ENCODE measurements at places on chromosomes 7 and 10.

- DNase-seq = no peak
Observed at GRCh38 chr7:90777465-90777864, 181.3 kb downstream of the CDK14 start.

DNA sequence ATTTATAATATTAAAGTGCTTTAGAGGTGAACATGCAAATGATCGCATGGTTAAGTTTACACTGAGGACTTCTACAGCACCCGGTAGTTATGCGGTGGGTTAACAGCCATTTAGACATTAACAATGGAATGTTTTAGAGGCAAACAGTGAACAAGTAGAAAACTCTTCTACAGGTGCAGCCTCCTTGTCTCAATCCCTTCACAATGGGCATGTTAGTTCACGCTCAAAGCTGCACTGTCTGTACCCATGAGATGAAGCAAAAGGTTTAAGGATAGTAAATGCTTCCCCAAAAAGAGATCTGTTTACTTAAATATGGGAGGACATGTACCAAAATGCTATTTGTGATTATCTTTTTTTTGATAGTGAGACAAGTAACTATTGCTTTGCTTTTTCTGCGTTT lies 25.1 kb downstream of the PUS7 start:
- DNase-seq = no peak

DNA sequence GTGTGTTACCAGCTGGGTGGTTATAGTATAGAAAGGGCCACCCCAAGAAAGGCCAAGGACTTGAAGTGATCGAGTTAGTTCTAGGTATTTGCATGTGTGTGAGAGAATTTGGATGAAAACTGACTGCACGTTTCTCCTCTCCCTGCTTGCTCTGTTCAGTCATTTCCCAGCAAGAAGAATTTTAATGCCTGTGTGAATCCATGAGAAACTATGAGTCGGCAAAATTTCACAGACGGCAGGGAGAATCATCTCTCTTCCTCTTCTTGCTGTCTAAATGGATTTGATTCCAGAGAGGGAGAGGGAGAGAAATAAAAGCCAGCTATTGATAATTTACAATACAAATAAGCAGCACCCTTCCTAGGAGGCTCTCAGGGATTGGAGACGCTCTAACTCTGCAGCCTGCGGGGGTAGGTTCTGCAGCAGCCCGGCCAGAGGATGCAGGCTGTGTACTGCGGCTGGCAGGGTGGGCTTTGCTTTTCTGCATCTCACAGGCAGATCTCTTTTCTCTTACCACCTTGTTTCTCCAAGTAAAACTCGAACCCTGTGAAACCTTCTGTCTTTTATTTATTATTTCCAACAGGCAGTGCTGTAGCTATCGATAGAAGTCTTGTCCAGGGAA lies 183.6 kb downstream of the TCF7L2 start:
- DNase-seq = no peak

DNA sequence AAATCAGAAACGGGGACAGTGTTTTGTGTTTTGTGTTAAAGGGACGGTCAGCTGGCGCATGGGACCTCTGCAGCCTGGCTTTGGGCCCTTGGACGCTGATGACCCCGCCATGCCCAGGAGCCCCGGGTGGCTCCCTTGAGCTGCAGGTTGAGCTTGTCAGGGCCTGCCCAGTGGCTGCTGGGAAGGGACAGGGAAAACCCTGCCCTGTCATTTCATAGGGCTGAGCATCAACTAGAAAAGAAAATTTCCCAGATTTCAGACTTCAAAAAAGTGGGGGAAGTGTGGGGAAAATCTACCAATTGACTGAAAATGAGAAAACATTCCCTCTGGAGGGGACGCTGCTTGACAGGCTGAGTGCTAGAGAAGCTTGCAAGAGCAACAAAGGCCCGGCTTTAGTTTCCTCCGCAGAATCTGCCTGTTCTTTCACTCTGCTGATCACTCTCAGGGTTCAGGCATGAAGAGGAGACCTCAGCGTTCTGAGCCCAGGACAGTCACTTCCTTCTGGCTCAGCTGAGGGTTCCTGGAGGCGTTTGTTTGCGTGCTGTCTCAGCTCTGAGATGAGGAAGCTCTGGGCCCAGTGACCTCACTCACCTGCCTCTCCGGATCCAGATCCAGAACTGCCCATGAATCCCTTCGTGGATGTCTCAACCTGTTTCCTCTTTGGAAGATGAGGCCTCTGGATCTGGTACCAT lies 18.6 kb upstream of the DNAJB6 start:
- no peak for DNase-seq

- no peak for DNase-seq
Observed at GRCh38 chr7:108149908-108150307, 19.7 kb upstream of the LAMB4 start.

GRCh38 chr10:46520381-46520780 lies 36.1 kb downstream of the GPRIN2 start:
- DNase-seq = no peak

- no peak for DNase-seq
Observed at GRCh38 chr7:48041653-48041970, 6.3 kb downstream of the C7orf57 start.

DNA sequence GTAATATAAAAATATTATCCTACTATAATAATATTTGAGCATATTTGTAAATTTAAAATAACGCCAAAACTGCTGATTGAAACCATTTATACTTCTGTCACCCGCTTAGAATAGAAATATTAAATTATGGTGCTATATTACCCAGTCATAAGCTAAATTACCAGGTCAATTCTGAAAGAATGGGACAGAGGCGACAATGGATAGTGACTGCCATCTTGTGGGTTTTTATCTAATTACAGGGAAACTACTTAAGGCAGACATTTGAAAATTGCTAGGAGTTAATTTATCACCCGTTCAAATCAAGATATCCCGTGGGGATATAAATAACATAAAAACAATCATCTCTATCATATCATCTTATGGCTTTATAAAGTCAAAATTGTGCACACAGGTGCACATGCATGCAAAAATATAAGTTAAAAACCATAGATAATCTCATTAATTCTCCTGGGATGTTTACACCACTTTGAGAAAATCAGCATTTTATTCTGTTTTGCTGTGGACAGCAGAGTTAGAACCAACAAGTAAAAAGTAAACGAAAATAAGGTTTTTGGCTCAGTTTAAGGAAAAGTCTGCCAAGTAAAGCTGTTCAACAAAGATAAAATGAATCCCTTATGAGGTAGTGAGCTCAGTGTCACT lies 41.3 kb upstream of the HPSE2 start:
- no peak for DNase-seq

DNA sequence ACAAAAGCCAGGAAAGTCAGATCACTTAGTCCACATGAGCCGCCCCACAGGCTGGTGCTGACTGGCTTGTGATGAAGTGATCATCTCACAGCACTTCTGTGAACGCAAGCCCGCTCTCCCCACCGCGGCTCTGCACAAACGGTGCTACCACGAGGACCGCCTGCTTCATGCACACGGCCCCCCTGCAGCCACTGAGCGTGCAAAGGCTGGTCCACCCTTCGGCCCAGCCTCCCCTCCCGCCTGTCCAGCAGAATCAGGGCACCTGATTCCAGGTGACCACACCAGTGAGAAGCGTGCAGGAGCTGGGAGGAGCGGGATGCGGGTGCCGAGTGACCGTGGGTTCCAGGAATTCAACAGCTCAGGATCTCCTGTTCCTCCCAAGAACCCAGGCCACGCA lies 32.2 kb downstream of the MAD1L1 start:
- DNase-seq = no peak

GRCh38 chr10:67936416-67936815 lies 52.0 kb downstream of the SIRT1 start:
- DNase-seq = no peak

DNA sequence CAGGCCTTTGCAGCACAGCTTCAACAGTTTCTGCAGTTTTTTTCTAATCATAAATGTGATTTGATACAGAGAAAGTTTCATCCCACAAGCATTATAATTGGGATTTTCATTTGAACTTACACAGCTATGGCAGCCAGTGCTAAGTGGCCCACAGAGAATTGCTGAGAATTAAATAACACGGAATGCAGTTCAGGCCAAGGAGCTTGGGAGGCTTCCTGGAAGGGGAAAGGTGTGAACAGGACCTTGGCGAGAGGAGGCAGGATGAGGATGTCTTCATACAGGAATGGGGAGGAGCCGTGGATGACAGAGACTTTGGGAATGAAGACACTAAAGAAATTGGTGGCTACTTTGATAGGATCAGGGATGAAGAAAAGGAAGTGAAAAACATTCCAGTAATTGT lies 95.3 kb downstream of the ZNF22 start:
- DNase-seq = no peak

DNA sequence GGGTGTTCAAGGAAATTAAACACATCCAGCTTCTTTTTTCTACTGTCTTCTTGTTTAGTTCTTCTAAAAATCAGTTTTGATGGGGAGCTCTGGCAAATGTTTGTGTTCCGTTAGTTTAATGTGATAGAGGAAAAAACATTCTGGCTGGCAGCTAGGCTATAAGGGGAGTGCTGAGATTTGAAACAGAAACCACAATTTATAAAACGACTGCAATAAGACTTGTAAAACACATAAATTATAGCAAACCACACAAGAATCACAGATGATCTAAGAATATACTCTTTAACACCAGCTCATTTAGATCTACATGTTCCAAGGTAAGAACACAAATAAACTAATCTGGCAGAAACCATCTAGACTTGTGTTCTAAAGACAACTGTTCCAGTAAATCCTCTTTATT lies 425.5 kb downstream of the CNTNAP2 start:
- no peak for DNase-seq

DNA sequence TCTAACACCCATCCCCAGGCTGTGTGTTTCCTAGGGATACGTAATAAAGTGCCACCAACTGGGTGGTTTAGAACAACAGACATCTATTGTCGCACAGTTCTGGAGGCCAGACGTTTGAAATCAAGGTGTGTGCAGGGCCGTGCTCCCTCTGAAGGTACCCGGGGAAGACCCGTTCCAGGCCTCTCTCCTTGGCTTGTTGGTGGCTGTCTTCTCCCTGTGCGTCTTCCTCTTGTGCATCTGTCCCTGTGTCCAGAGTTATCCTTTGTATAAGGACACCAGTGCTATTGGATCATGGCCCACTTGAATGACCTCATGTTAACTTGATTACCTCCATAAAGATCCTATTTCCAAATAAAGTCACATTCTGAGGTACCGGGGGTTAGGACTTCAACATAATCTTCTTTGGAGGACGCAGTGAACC lies 15.6 kb downstream of the GRK5 start:
- DNase-seq = no peak

DNA sequence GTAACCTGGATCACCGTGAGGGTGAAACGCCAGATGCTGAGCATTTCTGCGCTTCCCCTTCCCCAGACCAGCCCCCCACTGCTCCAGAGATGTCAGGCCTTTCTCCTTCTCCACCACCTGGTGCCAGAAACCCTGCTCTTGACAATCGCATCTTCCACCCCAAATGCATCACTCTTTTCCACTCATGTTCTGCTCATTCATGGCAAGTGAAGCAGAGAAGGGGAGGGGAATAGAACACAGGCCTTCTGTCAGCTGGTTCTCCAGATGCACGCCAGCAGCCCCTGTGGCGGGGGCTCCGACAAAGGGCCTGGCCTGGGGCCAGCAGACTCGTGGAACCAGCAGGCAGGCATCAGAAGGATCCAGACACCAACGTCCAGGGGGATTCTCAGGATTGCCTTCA lies 68.5 kb upstream of the SVIL start:
- DNase-seq = no peak

- no peak for DNase-seq
Observed at GRCh38 chr7:24213311-24213710, 70.7 kb upstream of the NPY start.

DNA sequence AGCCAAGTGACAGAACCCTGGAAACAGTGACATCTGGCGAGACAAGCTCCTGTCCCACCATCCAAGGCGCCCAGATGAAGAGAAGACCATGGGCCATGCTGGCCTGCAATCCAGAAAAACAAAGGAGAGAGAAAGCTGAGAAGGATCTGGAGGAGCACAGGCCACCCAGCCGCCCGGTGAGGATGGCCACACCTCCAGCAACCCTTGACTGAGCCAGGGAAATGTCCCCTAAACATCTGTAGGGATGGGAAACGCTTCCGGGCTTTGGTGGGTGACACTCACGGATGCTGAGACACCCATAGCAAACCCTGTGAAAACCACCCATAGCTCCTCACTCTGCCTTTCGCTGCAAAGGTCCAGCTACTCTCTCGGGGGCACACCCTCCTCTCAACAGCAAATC lies 32.0 kb downstream of the TCERG1L start:
- no peak for DNase-seq

DNA sequence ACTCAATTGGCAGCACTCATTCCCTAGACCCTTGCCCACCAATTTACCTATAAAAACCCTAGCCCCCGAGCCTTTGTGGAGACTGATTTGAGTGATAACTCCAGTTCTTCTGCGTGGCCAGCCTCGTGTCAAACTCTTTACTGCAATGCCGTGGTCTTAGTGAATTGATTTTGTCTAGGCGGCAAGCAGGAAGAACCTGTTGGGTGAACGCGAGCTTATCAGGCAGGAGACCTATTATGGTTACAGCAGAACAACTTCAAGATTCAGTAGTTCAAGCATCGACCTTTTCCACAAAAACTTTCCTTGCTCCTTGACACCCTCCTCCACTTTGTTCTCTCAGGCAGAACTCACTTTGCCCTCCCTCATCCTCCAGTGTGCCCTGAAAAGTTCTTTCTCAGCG lies 12.2 kb downstream of the SSMEM1 start:
- DNase-seq = no peak

DNA sequence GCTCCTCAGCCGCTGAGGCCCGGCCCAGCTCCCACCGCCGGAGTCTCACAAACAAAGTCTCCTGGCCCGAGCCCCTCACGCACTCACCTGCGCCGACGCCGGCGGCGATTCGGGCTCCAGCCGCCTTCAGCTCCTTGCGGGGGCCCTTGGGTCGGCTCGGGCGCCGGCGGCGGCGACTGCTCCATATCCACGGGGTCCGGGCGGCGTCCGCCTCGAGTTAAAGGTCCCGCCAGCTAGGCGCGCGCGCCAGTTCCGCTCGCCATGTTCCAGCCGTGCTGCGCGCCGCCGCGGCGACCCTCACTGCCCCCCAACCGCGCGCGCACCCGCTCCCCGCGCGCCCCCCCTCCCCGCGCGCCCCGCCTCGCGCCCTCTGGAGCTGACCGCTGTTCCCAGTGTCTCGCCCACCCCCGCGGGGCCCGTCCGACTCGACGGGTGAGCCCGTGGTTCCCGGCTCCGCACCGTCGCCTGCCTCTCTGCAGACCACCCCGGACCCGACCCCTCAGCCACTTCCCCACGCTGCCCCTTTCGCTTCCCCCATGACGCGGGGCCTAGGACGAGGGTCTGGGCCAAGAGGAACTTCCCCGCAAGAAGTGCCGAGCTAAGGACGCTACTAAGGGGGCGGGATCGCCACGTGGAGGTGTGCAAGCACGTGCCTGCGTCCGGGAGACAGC lies 396.1 kb downstream of the ZNF33B start:
- DNase-seq = no peak

- DNase-seq = peak; percentile 54
Observed at GRCh38 chr10:71396084-71396710, 523 bp upstream of the CDH23 start.

DNA sequence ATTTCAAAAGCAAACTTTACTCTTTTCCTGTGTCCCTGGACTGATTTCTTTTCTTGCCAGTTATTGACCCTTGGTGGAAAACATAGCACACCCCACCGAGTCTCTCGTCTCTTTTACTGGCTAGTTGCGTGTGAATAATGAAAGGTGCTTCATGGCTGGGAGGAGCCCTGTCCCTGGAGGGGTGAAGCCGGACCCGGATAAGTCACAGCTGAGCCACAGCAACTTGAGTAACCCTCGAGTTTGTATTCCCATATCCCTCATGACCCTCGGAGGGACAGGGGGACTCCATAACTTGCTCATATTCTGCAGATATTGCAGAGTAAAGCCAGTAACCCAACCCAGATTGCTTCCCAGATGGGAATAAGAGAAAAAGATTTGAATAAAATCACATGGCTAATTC lies 147.5 kb upstream of the FRMD4A start:
- DNase-seq = no peak

- no peak for DNase-seq
Observed at GRCh38 chr10:20892796-20893195, 4.3 kb downstream of the NEBL start.
